GM03348 (cell line): ENCODE measurements at places on chromosomes 2 and 18.

GRCh38 chr18:50675043-50675442 is 115.2 kb downstream of the MAPK4 start:
- no peak for DNase-seq

- no peak for DNase-seq
These were observed 330.7 kb downstream of the MTX2 start for GRCh38 chr2:176599796-176600485.

- no peak for DNase-seq
These were observed 40.0 kb upstream of the BMP10 start for GRCh38 chr2:68911246-68911645.

DNA sequence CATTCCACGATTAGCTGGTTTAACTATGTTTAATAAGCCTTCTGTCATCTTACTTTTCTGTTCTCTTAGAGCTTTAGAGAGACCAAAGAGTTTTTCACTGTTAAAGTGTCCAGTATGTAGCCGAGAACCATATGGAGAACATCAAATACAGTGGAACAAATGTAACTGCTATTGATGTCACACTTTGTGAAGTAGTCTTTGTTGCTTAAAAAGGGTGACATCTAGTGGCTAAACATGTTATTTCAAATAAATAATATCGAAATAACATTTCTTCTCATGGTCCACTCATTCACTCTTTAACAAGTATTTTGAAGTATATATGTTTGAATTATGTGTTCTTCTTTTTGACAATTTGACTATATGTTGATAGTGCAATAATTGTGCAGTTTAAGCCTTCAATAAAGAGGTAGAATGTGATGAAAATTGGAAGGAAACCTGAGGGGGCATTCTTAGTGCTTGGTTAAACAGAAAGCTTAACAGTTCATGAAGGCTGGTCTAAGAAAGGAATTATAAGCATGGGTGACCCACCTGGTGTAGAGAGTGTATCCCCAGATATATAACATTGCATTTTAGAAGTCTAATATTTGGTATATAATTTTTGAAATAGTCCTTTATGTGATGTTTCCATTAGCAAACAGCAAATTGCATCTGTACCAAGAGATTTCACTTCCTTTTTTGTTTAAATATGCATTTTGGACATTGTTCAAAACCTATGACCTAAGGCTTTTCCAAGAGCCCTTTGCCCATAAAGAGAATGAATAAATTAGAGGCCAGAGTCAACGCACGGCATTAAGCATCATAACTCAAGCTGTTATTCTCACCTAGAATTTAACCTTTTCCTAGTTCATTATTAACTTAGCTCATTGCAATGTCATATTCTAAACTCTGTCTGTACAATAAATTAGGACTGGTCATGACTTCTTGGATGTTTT is 112.1 kb downstream of the KYNU start:
- peak; percentile 22 for DNase-seq

DNA sequence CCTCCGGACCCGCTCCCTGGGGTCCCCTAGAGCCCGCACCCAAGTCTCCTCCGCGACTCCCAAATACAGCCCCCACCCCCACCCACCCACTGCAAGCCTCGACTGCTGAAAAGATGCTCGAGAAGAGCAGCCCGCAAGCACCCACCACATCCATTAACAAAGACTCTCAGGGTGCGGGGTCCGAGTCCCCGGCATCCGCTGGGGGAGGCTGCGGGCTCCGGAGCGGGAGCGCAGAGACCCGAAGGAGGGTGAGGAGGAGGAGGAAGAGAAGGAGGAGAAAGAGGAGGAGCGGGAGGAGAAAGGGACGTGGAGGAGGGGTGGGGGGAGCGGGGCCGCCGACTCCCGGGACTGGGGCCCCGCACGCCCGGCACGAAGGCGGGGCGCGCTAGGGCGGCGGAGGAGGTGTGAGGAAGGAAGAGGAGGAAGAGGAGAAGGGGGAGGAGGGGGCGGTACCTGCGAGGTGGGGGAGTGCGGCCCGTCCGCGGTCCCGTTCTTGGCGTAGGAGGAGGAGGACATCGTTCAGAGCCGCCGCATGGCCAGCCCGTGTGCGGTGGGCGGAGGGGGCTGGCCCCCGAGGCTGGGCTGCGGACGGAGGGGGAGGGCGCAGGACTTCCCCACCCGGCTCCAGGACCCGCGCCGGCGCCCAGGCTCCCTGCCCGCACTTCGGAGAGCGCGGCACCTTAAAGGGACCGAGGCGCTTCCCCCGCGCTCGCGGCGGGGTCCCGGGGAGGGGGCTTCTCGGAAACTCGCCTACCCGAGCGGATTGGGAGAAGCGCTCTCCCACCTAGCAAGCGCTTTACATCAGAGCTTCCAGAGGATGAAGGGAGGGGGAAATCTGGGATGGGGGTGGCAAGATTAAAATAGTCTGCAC is at the start of gene CACNB4:
TSS of gene CACNB4 (minus strand) at position 549 of the 871 bp plus-strand sequence.
- DNase-seq: peak; percentile 52

DNA sequence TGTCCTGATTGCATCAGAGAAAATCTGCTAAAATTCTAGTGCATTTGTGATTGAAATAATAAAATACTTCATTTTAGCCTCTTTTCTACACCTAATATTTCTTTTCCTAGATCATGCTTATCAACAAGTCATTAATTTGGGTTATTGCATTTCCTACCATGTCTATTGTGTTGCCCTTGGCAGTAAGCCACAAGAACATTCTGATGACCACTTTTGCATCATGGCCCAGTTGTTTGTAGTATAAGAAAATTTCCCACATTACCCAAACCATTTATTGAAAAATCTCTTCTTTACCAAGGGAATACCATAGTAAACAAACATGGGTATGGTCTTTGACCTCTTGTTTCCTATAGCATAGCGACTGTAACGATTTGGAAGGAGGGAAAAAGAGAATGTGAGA is 76.3 kb downstream of the R3HDM1 start:
- DNase-seq: no peak

- DNase-seq: no peak
These were observed 519.3 kb upstream of the SOX11 start for GRCh38 chr2:5172923-5173322.

- DNase-seq: peak; percentile 72
These were observed 13.3 kb downstream of the LIMS2 start for GRCh38 chr2:127661949-127662510.

DNA sequence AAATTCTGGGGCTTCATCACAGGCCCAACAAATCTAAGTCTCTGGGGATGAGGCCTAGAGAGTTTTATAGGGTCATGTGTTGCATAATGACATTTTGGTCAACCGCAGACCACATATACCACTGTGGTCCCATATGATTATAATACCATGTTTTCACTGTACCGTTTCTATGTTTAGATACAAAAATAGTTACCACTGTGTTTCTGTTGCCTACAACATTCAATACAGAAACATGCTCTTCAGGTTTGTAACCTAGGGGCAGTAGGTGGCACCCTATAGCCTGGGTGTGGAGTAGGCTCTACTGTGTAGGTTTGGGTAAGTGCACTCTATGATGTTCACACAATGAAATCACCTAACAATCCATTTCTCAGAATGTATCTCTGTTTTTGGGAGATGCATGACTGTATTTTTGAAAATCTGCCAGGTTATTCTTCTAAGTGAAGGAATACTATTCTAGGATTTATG is 485.2 kb downstream of the PTPRM start:
- DNase-seq: no peak

DNA sequence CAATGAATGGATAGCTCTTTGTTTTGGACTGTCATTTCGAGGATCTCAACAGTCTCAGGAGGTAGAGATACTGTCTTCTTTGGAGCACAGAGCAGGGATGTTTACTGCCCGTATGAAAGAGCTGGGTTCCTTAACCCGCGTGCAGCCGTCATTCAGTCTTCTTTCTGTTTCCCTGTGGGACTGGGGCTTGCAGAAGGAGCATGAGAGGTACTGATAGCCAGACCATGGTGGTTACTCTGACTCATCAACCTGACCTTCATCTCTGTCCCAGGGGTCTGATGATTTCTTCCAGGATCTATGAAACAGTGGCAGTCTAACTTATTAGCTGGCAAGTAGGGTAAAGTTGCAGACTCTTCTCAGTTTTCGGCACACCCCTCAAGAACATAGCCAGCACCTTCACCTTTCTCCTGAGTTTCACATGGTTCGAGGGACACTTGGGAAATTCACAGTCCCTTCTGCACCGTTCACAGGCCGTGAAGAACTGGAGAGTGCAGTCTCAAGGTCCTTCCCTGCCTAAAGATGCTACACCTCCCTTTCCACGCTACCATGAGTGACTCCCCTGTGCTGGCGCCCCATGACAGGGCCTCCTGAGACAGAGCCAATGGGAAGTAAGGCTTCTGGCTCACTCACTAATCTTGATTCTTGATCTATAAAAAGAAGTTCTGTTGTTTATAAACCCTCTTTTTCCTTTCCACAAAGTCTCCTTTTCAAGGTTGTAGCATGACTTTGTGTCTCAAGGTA is 226.2 kb downstream of the MC4R start:
- no peak for DNase-seq

DNA sequence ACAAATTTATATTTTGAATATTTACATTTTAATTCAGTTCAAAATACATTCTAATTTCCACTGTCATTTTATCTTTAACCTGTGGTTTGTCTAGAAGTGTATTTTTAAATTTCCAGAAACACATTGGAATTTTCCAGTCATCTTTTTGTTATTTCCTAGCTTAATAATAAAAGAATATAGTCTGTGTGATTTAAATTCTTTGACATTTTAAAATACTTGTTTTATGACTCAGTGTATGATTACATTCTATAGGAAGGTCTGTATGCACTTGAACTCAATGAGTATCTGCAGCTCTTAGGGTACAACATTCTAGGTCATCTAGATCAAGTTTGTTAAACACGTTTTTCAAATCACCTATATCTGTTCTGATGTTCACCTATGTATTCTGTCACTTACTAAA is 88.3 kb upstream of the MBOAT2 start:
- DNase-seq: no peak

- peak; percentile 46 for DNase-seq
These were observed 368 bp downstream of the TMEFF2 start for GRCh38 chr2:192194265-192194865.

GRCh38 chr18:39375066-39375465 is 1809.5 kb upstream of the CELF4 start:
- DNase-seq: no peak

DNA sequence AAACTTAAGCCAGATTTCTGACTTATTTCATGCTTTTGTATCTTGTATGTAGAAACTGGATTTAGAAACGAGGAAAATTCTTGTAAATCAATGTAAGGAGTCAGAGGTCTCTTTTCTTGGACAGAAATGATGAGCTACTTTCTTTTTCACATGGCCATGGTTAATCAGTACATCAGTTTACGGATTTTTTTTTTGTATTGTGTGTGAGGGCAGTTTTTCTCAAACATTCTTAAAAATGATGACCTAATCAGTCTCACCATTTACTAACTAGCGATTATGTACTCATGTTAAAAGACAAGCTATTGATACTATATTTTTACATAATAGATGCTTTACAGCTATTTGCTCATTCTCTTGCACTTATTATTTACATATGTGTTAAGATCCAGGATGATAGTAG is 165.2 kb upstream of the DOCK10 start:
- no peak for DNase-seq

GRCh38 chr2:219573166-219573565 is 1.1 kb downstream of the INHA start:
- DNase-seq: no peak

DNA sequence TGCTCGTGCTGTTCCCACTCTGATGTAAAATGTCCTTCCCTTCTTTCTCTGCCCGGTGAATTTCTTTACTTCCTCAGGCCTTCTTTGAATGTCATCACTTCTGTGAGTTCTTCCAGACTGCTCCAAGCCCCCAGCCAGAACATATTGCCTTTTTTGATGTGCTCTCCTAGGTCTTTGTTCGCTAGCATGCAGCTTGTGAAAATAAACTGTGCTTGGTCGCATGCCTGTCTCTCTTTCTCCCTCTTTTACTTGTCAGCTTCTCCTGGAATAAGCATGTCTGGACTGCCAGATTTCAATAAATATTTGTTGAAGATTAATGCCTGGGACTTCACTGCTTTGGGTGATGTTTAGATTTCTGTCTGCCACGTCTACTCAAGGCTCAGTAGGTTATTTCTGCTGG is 82.7 kb upstream of the ARHGAP28 start:
- DNase-seq: no peak

GRCh38 chr18:25314838-25315190 is 37.2 kb downstream of the ZNF521 start:
- no peak for DNase-seq

GRCh38 chr2:3492951-3493614 is 26.2 kb downstream of the ADI1 start:
- peak; percentile 7 for DNase-seq

GRCh38 chr2:77009307-77009706 is 512.9 kb downstream of the LRRTM4 start:
- no peak for DNase-seq

DNA sequence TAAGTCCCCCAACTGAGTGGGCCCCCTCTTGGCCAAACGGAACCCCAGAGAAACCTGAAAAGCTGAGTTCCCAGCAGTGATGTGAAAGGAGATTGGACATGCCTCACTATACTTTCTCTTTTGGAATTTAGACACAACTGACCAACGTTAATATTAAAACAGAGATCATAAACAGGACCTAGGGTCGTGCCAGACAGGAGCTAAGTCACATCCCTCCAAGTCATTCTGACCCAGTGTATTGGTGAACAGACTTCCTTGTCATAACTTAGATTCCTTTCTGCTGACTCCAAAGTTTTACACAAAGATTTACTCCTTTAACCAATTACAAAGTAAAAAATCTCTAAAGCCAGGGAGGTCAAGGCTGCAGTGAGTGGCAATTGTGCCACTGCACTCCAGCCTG is 46.9 kb downstream of the UXS1 start:
- peak; percentile 78 for DNase-seq

GRCh38 chr2:205776139-205776538 is 93.8 kb downstream of the NRP2 start:
- DNase-seq: peak; percentile 65

DNA sequence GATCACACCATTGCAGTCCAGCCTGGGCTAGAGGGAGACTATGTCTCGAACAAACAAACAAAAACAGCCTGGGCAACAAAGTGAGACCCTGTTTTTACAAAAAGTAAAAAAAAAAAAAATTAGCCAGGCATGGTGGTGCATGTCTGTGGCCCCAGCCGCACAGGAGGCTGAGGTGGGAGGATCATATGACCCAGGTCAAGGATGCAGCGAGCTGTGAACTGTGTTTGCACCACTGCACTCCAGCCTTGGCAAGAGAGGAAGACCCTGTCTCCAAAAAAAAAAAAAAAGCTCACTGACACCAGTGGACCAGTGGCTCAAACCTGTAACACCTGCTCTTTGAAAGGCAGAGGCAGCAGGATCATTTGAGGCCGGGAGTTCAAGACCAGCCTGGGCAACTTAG is 40.1 kb downstream of the UNC50 start:
- no peak for DNase-seq

- DNase-seq: peak; percentile 60
These were observed 36.2 kb downstream of the HAT1 start for GRCh38 chr2:171958475-171958874.

GRCh38 chr18:54279477-54280219 is 10.3 kb downstream of the POLI start:
- no peak for DNase-seq

DNA sequence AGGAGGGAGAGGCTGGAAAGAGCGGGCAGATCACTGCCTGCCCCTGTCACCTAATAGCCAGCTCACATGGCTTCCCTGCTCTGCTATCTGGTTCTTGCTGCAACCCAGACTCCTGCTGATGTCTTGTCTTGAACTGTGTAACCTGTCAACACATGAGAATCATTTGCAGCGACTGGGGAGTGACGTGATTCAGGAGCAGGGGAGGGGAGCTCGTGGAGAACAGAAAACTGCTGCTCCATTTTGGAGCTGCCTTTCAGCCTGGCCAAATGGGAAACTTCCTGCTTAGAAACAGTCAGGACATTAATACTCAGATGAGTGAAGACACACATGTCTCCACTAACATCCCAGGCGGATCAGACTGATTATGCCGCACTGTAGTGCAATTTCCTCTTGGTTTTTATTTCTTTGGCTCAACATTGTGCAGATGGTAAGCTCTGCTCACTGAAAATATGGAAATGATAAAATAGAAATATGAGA is 38.1 kb downstream of the RPL37A start:
- DNase-seq: peak; percentile 33
